Tibial artery (tissue), 4 donors: ENCODE measurements at places on chromosomes 4 and X.
A peak's percentile ranks its signal among the peaks of the same experiment; 100 is the strongest.

- H3K4me3 ChIP-seq: no peak overlapping the region
- peaks cover 42% of the 10 kb centered on the region for H3K36me3 ChIP-seq
- H3K4me1 ChIP-seq: no peaks in the 10 kb centered on the region
- H3K27ac ChIP-seq: no peak overlapping the region
Observed at GRCh38 chr4:118816538-118817177, 19.3 kb downstream of the SEC24D start.

- DNase-seq: no peak
- H3K4me3 ChIP-seq: no peak overlapping the region
- H3K27me3 ChIP-seq: no peaks in the 10 kb centered on the region
- no peaks in the 10 kb centered on the region for H3K4me1 ChIP-seq
Observed at GRCh38 chr4:144342949-144343760, 202.6 kb upstream of the GYPA start.

GRCh38 chr4:60378010-60378409 lies 822.1 kb upstream of the ADGRL3 start:
- H3K27ac ChIP-seq: no peak overlapping the region
- no peak for DNase-seq
- no peaks in the 10 kb centered on the region for H3K4me1 ChIP-seq
- H3K27me3 ChIP-seq: no peaks in the 10 kb centered on the region

DNA sequence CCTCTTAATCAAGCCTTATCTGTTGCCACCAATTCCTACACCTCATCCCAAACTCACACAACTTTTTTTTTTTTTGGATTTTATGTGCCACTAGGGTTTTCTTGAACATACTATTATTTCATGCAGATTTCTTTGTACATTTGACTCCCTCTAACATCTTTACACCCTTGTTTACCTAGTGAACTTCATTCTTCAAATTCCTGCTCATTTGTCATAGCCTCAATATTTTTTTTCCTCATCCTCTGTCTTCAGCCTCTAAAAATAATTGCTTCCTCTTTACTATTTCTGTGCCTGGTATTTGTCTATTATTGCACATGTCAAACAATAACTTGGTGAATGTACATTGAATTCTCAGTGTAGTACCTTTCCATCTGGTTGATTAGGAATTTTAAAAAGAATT lies 22.0 kb downstream of the NBDY start:
- DNase-seq: no peak
- H3K27ac ChIP-seq: no peak overlapping the region
- H3K27me3 ChIP-seq: no peaks in the 10 kb centered on the region

- DNase-seq: no peak
- H3K4me1 ChIP-seq: no peaks in the 10 kb centered on the region
- no peaks in the 10 kb centered on the region for H3K27me3 ChIP-seq
- H3K4me3 ChIP-seq: no peak overlapping the region
Observed at GRCh38 chr4:11264346-11264745, 164.3 kb downstream of the HS3ST1 start.

DNA sequence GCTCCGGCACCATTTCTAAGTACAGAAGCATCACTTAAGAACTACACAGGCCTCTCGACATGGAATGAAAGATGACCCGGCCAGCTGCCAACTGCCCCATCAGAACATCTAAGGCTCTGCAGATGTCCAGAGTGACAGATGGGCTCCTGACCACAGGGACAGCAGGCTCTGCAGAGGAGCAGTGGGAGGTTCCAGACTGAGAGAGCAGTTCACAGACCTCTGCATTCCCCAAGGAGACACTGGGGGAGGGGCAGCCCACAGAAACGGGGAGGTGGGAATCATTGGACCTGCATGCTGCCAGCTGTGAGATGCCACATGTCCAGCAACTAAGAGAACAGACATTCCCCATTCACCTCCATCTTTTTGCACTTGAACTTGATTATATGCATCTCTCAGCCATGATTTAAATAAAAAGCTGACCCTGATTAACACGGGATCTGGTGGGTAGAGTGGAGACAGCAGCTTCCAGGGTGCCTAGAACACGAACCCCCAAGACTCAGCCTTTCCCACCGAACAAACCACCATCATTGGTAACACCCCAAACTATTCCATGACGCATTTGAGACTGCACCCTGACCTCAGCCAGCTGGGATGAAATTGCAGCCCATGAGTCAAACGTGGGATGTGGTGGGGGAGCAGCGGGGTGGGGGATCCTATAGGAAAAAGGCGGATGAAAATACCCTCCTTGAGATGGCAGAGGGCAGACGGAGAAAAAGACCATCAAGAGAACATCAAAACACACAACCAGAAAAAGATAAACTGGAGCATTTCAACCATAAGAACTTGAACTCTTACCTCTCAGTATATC lies 47.2 kb downstream of the AFAP1 start:
- no peak for DNase-seq
- peaks cover 9% of the 10 kb centered on the region for H3K4me1 ChIP-seq
- H3K36me3 ChIP-seq: no peaks in the 10 kb centered on the region

DNA sequence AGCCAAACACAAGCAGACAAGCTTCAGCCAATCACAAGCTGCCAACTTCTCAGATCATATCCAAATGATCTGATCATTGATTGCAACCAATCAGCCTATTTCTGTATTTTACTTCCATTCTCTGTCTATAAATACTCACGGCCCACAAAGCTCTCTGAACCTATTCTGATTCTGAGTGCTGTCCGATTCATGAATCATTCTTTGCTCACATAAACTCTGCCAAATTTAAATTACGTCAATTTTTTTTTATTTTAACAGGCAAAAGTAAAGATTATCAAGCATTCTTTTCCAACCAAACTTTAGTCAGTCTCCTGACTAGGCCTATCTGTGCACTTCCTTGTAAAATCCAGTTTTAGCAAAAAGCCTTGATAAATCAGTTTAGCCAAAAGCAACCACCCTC lies 1.8 kb upstream of the TCEANC start:
- H3K27ac ChIP-seq: no peak overlapping the region
- peaks cover 20% of the 10 kb centered on the region for H3K4me1 ChIP-seq
- H3K27me3 ChIP-seq: no peaks in the 10 kb centered on the region
- peaks cover 9% of the 10 kb centered on the region for H3K36me3 ChIP-seq

DNA sequence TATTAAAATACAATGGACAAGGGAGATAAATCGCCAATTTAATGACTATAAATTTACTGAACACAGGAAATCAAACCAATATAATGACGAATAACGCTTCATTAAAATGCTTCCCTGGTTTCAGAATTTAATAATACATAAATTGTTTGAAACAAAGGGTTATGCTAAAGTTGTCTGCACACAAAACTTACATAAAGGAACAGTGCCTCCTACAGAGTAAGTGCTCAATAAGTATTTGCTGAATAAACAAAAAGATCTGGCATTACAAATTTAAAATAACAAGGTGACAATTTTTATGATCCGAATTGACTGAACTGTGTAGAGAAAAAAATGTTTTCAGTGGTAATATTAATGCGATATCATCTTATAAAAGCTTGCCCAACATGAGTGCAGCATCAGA lies 69.6 kb downstream of the NOCT start:
- H3K4me3 ChIP-seq: peak overlapping the region; percentile 95
- no peak for DNase-seq
- H3K27me3 ChIP-seq: no peaks in the 10 kb centered on the region
- H3K36me3 ChIP-seq: no peaks in the 10 kb centered on the region
- H3K27ac ChIP-seq: peak overlapping the region; percentile 97
- peaks cover 18% of the 10 kb centered on the region for H3K4me1 ChIP-seq

GRCh38 chr4:15003891-15004738 lies 1.8 kb downstream of the CPEB2 start:
- H3K4me3 ChIP-seq: peak overlapping the region; percentile 93
- H3K27me3 ChIP-seq: no peaks in the 10 kb centered on the region
- peak overlapping the region; percentile 100 for H3K27ac ChIP-seq
- peak; percentile 44 for DNase-seq
- no peaks in the 10 kb centered on the region for H3K4me1 ChIP-seq

DNA sequence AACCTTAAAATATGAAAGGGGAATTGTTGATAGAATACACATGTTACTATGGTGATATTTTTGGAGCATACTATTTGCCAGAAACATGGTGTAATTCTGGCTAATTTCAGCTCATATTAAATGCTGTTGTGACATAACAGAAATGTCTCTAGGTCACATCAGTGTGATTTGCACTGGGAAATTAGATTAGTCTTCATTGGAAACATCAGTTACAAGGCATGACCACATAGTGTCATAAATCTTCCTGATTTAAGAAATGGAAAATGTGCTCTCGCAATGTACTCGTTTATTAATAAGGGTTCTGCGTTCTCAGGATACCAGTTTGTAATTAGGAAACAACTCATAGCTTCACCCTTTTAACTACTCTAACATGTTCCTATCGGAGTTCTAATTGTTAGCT lies 72.9 kb upstream of the GYPA start:
- DNase-seq: no peak
- H3K4me3 ChIP-seq: no peak overlapping the region
- no peaks in the 10 kb centered on the region for H3K36me3 ChIP-seq
- H3K27me3 ChIP-seq: no peaks in the 10 kb centered on the region

GRCh38 chrX:29841750-29842149 lies 373.6 kb upstream of the MAGEB2 start:
- no peak overlapping the region for H3K27ac ChIP-seq
- no peaks in the 10 kb centered on the region for H3K36me3 ChIP-seq
- no peak for DNase-seq
- H3K27me3 ChIP-seq: no peaks in the 10 kb centered on the region
- H3K4me3 ChIP-seq: no peak overlapping the region
- no peaks in the 10 kb centered on the region for H3K4me1 ChIP-seq

DNA sequence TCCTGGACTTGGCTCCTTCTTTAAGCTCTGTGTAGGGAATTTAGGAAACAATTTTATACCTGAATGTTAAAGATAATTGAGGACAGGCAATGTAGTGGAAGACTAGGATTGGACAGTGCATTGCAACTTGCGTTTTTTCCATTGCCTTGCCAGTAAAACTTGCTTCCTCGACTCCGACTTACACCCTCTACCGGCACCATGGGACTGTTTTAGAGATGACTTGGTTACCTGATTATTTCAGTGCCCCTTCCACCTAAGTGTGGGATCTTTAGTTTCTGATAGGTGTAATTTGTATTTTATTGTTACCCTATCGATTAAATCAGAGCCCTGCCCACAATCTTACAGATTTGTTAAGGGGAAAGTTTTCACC lies 1.2 kb downstream of the PRPS1 start:
- H3K36me3 ChIP-seq: no peaks in the 10 kb centered on the region
- peaks cover 7% of the 10 kb centered on the region for H3K4me1 ChIP-seq
- no peaks in the 10 kb centered on the region for H3K27me3 ChIP-seq

DNA sequence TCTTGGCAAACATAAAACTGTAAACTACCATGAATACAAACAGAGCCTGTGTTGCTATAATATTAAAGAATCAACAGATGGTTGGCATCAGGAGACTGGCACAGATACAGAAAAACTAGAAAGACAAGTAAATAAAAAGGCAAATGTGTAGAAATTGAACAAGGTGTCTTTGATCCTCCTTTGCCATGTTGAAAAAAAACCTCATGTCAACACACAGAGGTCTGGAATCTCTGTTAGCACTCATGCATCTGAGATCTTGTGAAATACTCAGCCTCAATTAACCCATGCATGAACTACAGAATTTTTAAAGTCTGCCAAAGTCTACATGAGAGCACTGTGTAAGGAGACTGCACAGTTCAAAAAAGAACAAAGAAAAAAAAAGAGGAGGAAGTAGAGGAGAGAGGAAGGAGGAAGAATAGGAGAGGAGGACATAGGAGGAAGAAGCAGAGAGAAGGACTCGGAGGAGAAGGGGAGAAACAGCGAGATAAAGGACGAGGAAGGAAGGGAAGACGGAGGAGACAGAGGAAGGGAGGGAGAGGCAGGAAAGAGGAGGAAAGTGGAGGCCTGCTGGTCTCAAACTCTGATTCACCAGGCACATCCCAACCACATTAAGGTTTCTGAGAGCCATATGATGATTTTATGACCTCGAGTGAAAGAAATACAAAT lies 52.8 kb downstream of the PRDM5 start:
- no peaks in the 10 kb centered on the region for H3K27me3 ChIP-seq
- DNase-seq: no peak
- H3K27ac ChIP-seq: no peak overlapping the region
- H3K4me3 ChIP-seq: no peak overlapping the region
- H3K36me3 ChIP-seq: no peaks in the 10 kb centered on the region

GRCh38 chrX:37315511-37316248 lies 33.5 kb upstream of the PRRG1 start:
- DNase-seq: no peak
- no peaks in the 10 kb centered on the region for H3K4me1 ChIP-seq
- no peak overlapping the region for H3K4me3 ChIP-seq

DNA sequence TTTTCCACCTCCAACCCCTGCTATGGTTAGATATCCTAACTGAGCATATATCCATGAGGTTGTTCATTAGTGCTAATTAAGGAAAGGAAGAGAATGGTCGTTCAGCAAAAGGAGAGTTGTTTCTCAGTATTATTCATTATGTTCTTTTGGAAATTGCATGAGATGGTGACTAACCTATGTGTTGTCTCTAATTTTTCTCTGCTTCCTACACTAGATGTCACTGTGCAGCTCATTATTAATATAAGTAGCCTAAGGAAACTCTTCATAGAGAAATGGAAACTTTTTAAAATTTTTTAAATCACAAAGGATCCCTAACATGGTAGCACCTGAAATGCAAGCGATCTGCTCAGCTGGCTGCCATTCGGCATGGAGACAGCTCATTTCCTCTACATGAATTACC lies 67.7 kb upstream of the FAM9A start:
- H3K27me3 ChIP-seq: no peaks in the 10 kb centered on the region
- DNase-seq: no peak
- peaks cover 17% of the 10 kb centered on the region for H3K4me1 ChIP-seq
- no peaks in the 10 kb centered on the region for H3K36me3 ChIP-seq
- no peak overlapping the region for H3K4me3 ChIP-seq

DNA sequence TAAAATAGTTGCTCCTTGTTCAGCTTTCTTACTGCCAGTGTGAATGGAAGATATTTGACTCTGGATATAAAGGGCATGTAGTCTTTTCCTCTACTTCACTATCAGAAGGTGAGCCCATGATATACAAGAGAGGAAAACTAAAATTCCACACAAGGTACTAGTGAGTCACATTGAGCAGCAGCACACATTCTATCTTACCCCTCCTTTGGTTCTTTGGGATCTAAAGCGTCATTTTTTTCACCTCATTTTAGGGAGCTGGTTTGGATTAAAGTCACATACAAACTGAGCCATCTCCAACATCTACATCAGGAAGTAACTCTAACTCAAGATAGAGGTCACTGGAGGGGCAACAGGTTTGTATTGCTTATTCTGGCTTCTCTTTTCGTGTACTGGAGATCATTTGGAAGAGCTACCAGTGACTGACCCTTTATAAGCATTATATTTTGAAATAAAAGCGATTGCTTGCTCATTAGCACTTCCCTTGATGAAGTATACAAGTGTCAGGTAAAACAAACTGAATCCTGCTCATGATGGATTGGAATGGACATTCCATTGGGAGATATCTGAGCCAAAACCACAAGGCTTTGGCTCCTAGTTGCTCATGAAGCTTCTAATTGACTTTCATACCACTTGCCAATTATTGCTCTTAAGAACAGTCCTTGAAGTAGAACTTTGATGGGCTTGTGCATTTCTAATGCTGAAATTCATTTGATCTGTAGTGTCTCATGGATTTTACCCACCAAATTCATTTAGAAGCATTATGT lies 124.1 kb downstream of the SPCS3 start:
- no peak for DNase-seq
- no peaks in the 10 kb centered on the region for H3K36me3 ChIP-seq
- no peaks in the 10 kb centered on the region for H3K4me1 ChIP-seq
- H3K27ac ChIP-seq: no peak overlapping the region
- no peaks in the 10 kb centered on the region for H3K27me3 ChIP-seq
- H3K4me3 ChIP-seq: no peak overlapping the region
